ENCODE measurements at places on chromosomes 6 and 20. TPM values are rescaled to one million over a fixed set of nuclear protein-coding genes. Genes with fewer than 3 reads are reported as not detected.

SLC2A10 gene
- total RNA-seq: 61.1 TPM

UBD gene
- not detected for total RNA-seq

TFAP2C gene
- not detected for total RNA-seq

PNLDC1 gene
- 0.20 TPM for total RNA-seq

ULBP2 gene
- total RNA-seq: 14.9 TPM

HDGFL1 gene
- not detected for total RNA-seq

Data from smooth muscle cell of the pulmonary artery (primary cell).